ENCODE measurements at places on chromosomes 1 and 21. TPM values are rescaled to one million over a fixed set of nuclear protein-coding genes. Genes with fewer than 3 reads are reported as not detected.

- DNase-seq: no peak
Measured at GRCh38 chr1:90340606-90341005, 345.7 kb downstream of the ZNF326 start.

DNA sequence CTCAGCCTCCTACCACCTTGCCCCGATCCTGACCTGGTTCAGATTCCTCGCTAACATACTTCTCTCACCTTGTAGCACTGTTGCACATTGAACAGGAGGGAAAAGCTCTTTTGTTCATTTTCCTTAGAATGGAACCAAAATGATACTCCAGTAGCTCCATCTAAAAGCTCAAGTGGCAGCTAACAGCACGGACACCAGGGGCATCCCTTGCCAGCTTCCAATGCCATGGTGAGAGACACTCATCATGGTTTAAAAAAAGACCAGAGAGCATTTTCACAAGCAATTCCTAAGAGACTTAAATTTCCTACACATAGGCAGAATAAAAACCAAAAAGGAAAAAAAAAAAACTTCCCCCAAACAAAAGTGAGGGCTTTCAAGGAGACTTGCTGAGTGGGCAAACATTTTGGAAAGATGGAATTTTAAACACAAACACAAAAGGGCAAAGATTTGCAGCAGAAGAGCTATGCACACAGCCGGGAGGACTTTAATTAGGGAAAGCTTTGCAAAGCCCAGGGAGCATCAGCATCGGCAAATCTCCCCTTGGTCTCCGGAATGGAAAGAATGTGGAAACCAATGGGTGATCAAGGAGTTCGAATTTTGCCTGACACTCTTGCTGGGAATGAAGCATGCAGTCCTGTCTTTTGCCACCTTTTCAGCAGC, 84.3 kb downstream of the CAPZB start:
- DNase-seq: no peak

- no peak for DNase-seq
Measured at GRCh38 chr1:164633997-164634396, 75.0 kb downstream of the PBX1 start.

- no peak for DNase-seq
Measured at GRCh38 chr1:119702384-119702783, 9.3 kb upstream of the PHGDH start.

DNA sequence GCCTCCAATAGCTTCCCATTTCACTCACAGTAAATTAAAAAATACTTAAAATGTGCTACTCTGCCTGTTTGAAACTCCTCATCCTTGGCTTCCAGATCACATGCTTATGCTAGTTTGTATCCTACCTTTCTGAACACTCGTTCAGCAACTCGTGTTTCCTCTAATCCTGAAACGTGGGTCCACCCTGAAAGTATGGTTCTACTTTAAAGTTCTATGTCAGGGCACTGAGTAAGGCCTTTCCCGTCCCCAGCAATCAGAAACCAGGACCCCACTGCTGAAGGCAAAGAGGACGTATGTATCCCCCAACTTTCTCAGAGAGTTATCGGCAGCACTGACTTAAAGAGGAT, 419 bp upstream of the TSEN15 start:
- DNase-seq: no peak

Gene PRXL2B
- polyA plus RNA-seq: 46.3 TPM

DNA sequence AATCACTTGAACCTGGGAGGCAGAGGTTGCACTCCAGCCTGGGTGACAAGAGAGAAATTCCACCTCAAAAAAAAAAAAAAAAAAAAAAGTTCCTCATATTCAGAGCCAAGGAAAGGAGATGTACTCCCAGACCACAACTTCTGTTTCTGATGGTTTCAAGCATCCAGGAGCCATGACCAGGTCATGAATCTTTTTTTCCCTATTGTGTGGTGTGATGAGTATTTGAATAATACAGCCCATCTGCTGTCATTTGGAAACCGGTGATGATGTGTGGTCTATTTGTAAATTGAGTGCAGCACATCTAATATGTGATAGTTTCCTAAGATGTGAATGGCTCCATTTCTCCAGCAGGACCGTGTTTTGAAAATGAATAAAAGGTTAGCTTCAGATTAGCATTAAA, 18.6 kb downstream of the PIK3CD start:
- DNase-seq: no peak

DNA sequence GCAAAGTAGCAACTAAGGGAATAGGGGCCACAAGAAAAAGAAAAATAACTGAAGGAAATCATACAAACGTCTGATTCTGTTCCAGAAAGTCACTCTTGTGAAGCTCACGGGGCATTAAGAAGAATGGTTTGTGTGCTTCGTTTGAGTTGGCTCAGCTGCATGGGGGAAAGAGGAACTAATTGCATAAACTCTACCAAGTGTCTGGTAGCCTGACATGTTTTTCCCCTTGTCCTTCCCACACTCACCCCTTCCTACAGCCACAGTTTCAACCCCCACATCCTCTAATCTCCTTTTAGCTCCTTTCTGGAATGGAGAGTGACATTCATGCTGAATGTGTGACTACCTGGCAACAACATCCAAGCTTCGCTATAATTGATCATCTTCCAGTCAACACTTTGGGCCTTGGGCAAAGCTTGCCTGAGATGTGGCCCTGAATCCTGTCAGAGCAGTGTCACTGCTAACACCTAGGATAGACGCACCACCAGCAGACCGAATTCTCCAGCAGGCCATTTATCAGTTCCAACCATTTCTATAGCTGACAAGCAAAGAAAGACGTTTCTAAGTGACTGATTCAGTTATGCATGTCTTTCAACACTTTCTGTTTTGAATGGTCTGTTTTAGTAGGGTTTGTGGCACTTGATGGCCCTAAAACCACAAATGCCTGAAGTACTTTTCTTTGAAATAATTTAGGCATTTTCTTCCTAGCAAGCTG, 439.6 kb downstream of the TTLL7 start:
- DNase-seq: no peak

- DNase-seq: no peak
Measured at GRCh38 chr1:20124456-20125057, 5.2 kb upstream of the PLA2G2D start.

DNA sequence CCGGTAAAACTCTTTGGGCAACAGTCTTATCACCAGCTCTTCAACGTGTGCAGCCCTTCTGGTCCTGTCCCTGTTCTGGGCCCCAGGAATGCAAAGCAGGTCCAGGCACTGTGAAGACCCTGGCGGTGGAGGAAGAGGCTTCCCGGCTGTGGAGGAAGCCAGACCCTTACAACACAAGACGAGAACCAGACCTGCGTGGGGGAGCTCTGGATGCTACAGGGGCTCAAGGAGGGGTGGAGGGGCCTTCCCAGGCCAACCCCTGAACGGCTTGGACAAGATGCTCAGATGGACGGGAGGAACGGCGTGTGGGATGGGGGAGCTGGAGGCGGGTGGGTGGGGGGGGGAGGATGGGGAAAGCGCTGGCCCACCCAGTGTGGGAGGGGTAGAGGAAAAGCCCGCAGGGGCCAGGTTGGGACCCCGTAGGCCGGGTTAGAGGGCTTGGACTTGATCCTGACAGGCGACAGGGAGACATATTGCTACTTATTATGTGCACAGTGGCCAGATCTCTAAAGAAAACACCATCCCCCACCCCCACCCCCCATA, 5.1 kb upstream of the OLIG2 start:
- DNase-seq: no peak

Gene OR2AJ1
- not detected for polyA plus RNA-seq

DNA sequence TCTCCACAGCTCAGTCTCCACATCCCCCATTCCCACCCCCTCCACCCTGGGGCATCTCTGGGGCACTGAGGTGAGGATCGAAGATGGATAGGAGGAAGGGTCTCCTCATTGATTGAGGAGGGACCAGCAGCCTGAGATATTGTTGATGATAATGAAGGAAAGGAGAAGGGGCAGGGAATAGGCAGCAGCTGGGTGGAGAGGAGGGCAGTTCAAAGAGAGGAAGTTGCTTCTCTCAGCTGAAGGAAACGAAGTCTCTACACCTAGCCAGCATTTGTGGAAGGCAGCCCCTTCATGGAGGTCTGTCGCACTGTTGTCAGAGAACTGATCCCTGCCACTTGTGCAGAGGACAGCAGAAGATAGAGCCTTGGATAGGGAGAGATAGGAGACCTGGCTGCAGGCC, 5.7 kb downstream of the KNCN start:
- DNase-seq: no peak

DNA sequence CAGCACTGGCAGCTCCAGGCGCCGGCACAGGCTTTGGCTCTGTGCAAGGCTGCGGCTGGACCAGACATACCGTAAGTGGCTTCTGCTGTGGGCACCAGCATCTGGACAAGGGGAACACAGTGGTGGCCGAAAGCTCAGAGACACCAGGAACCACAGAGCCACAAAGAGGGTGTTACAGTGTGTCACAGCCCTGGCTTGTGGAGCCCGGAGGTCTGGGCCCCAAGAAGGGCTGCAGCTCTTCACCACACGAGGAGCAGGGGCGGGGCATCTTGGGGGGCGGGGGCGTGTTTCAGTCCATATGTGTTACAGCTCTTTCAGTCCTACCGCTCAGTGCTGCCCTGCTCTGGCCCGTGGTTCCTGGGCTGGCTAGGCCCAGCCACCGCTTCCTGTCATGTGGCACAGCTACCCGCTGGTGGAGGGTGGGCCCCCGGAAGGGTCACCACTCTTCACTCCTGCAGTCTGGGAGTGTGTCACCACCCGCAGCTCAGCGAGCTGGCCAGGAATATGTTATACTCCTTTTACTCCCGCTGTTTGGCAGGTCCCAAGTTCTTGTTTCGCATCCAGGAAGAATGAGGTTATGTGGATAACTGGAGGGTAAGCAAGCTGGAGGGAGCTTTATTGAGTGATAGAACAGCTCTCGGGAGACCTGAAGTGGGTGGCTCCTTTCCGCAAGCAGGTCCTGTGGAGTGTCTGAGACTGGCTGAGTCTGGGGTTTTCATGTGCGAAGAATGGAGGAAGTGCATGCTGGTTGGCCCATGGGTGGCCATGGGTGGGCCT, 3.3 kb upstream of the LSM10 start:
- no peak for DNase-seq

DNA sequence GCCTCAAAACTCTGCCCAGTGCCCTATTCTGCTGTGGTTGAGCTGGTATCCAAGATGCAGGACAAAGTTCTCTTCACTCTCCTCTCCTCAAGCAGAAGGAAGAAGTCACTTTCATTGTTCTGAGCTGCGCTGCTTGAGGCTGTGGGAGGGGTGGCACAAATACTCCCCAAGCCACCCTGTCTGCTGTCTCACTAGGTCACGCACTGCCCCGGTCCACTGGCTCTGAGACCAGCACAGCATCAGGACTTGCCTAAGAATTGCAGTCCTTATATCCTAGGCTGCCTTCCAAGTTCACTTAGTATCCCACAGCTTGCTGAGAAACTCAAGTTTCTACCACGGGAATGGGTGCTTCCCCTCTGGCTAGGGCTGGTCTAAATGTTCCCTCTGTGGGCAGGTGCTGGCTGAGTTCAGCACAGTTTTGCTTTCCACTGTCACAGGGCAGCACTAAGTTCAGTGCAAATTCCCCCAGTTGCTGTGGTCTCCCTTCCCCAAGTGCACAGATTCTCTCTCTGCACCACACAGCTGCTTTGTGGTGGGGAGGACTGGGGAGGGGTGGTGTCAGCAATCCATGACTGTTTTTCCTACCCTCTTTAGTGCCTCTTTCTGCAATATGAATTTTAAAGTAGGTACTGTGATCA, 32.4 kb downstream of the SLC9C2 start:
- DNase-seq: no peak

- no peak for DNase-seq
Measured at GRCh38 chr21:39363607-39364555, 15.0 kb upstream of the HMGN1 start.

Gene NBPF26
- 8.7 TPM for polyA plus RNA-seq

Gene YRDC
- 16.5 TPM for polyA plus RNA-seq

GRCh38 chr1:160004001-160004400, 27.8 kb downstream of the PIGM start:
- DNase-seq: no peak

- DNase-seq: no peak
Measured at GRCh38 chr1:63575340-63575826, 17.8 kb upstream of the PGM1 start.

Gene LRRC39
- polyA plus RNA-seq: 3.3 TPM

Gene SPAG17
- polyA plus RNA-seq: 11.4 TPM

- no peak for DNase-seq
Measured at GRCh38 chr21:44947111-44947929, 7.5 kb downstream of the SLX9 start.

- DNase-seq: no peak
Measured at GRCh38 chr1:31108861-31109260, 43.3 kb upstream of the PUM1 start.

GRCh38 chr1:226051365-226051764, 11.2 kb upstream of the H3-3A start:
- no peak for DNase-seq

DNA sequence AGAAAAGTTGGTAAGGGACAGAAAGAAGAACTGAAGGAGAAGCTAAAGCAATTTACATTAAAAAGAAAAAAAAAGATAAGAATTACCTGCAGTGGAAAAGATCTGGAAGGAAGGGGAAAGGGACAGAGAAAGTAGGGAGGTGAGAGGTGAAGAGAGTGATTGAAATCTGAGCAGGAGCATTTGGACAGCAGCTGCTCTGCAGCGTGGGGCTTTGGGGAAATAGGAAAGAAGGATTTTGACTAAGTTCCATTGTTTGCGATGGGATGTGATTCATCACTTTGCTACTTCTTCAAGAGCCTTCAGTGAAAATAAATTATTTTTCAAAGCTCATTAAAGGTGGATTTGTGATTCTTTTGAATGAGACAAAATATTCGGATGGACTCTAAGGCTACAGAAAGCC, 26.1 kb upstream of the NMNAT2 start:
- no peak for DNase-seq

Gene ILDR2
- polyA plus RNA-seq: 12.2 TPM

- peak; percentile 29 for DNase-seq
Measured at GRCh38 chr1:152533327-152533938, 19.2 kb downstream of the CRCT1 start.

Gene AGT
- polyA plus RNA-seq: 16.2 TPM

DNA sequence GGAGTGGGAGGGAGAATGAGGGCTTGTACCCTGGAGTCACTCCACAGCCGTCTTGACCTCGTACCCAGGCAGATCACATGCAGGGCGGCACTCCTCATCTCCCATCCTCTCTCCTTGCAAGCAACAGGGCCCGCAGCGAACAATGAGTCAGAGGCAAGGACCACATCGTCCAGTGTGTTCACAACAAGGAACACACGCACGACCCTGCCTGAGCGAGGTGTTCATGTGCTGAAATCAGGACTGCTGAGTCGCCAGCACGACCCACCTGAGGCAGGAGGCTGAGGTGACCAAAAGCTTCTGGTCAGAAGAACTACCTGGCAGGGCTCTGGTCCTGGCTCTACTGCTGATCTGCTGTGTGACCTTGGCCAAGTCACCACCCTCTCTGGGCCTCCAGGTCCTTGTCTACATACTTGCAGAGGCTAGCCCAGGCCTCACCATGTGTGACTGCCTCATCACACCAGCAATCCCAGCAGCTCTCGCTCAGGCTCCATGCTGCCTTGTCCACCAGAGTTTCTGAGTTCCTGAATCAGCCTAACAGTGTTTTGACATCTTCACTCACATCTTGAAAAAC, 78.0 kb downstream of the SSBP3 start:
- DNase-seq: no peak

GRCh38 chr1:63316984-63317816, 5.2 kb upstream of the FOXD3 start:
- DNase-seq: no peak

Gene VSIG8
- 0.73 TPM for polyA plus RNA-seq

Gene TTC3
- 163 TPM for polyA plus RNA-seq

Gene LCE3D
- not detected for polyA plus RNA-seq

GRCh38 chr1:206508956-206509355, 1.6 kb downstream of the RASSF5 start:
- no peak for DNase-seq

Gene FYB2
- polyA plus RNA-seq: 1.1 TPM

Gene HIVEP3
- polyA plus RNA-seq: 4.8 TPM

- no peak for DNase-seq
Measured at GRCh38 chr1:2050793-2051682, 827 bp downstream of the PRKCZ start.

GRCh38 chr1:20385630-20386029, 95.0 kb downstream of the VWA5B1 start:
- DNase-seq: no peak

Data from left renal cortex interstitium (tissue), 4 donors.